Adrenal gland (tissue), 19 donors: ENCODE measurements at places on chromosomes 5 and 9. TPM values are rescaled to one million over a fixed set of nuclear protein-coding genes. Genes with fewer than 3 reads are reported as not detected.

GRCh38 chr5:16192311-16192710 lies 12.7 kb upstream of the MARCHF11 start:
- DNase-seq = no peak

DNA sequence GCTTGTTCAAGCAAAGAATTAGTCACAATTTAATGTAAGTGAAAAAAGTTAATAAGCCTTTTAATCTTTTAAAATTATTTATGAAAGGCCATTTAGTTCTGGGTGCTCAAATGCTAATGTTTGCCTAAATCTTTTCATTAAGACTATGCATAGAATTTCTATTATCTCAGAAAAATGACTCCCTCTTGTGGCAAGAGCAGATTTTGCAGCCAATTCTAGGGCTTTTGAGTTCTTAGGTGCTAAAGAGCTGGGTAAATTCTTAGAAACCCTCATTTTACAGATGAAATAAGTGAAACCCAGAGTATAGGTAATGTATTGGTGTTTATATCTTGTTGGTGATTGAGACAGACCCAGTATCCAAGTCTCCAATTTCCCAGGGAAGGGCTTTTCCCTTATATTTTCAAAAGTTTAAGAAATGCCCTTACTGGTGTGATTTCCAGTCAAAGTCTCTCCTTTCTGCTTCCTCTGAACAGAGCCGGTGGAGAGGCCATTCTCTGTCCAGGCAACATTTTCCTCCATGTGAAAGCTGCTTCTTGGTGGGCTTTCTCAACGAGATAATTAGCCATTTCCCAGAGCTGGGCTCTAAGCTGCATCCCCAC lies 24.1 kb upstream of the PCSK5 start:
- peak; percentile 28 for DNase-seq

DNA sequence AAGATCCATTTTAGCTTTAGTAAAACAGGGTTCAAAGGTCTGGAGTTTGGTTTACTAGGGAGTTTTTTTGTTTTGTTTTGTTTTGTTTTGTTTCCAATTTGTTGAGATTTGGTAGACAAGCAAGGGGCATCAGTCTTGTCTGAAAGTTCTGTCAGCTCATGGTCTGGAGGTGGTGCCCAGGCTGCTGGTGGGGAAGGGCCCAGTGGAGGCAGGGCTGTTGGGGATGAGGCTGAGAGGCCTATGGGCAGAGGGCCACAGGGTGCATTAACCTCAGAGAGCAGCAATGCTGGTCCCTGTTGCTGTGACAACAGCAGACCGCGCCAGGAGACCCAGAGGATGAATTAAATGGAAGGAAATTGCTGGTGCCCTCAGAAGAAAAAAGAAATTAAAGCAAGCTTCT lies 174.5 kb downstream of the FGF1 start:
- no peak for DNase-seq

DNA sequence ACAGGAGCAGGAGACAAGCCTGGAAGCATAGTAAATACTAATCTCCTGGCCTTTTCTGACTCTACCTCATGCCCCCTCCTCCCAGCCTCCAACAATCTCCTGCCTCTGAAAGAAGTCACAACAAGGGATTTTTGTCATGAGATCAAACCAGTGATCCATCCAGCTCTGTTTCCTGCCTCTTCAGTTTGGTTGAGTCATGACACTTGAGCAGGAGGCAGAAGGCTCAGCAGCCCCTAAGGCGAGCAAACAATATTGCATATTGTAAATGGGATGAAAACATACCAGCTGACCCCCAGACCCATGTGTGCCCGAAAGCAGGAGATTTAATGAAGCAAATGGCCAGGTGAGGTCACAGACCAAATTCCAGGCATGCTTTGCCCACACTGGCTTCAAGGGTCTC lies 272.8 kb downstream of the GAS1 start:
- DNase-seq = no peak

- no peak for DNase-seq
These were observed 513.0 kb downstream of the MTRR start for GRCh38 chr5:8381972-8382371.

- DNase-seq = no peak
These were observed 588.9 kb downstream of the MAT2B start for GRCh38 chr5:164094291-164094690.

DNA sequence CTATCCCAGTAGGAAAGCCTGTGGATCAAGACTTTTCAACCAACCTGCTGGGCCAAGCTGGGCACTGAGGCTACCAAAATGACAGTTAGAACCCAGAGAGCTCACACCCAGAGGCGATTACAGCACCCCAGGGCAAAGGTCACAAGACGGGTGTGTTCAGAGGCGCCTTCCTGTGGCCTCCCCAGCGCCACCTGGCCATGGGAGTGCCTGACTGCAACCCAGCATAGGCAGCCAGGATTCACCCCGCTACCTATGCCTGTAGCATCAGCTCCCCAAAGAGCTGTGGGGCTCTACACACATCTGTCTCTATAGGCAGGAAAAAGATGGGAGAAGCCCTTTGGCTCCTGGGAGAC lies 33.5 kb downstream of the PDGFRB start:
- DNase-seq = no peak

GRCh38 chr9:77663754-77664153 lies 15.6 kb upstream of the GNA14 start:
- peak; percentile 7 for DNase-seq

DNA sequence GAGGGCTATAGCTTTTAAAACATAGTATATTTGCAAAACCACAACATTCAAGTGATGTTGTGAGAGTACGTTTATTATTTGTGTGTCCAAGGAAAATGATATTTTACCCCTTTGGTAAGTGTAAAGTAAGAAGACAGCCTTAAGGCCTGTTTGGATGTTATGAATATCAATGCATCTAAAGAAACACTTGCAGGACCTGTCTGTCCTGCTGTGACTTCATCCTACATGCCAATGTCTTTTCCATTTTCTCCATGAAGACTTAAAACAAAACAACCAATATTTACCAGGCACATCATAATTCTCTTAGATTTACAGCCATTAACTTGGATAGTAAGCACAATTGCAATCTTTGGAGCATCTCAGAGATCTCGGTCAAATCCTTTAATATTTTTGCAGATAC lies 29.0 kb downstream of the PRLR start:
- DNase-seq = no peak

- DNase-seq = no peak
These were observed 1296.8 kb upstream of the NUDT12 start for GRCh38 chr5:104859437-104859836.

DNA sequence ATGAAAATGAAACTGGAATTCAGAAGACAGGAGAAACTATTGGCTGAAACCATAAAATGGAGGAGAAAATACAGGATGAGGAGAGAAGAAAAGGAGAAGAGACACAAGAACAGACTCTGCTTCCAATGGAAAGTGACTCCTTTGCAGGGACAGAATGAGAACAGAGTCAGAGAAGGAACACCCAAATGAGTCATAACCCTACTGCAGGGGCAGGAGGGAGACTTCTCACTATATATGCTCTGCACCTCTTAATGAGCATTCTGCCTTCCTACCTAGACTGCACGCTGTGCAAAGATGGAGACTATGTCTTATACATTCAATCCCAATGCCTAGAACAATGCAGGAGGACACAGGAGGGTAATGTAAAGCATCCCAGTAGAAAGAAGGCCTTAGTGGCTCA lies 2.1 kb downstream of the SAXO1 start:
- no peak for DNase-seq

Gene UBAP1
- 34.8 TPM for polyA plus RNA-seq

Gene PCDHB6
- 0.30 TPM for polyA plus RNA-seq

Gene NUTM2F
- polyA plus RNA-seq = not detected
